ENCODE measurements at places on chromosomes 7 and 10. TPM values are rescaled to one million over a fixed set of nuclear protein-coding genes. Genes with fewer than 3 reads are reported as not detected.
A peak's percentile ranks its signal among the peaks of the same experiment; 100 is the strongest.

The CHRM2 gene
- not detected for total RNA-seq

The NANOS1 gene
- total RNA-seq, result 1.0 TPM

The FOXP2 gene
- total RNA-seq, result not detected

The SYNPO2L gene
- total RNA-seq, result not detected

The CTTNBP2 gene
- not detected for total RNA-seq

- H3K27me3 ChIP-seq, result no peaks in the 10 kb centered on the region
- no peak for DNase-seq
- H3K36me3 ChIP-seq, result no peaks in the 10 kb centered on the region
These were observed 48.4 kb downstream of the HGF start for GRCh38 chr7:81721437-81721836.

DNA sequence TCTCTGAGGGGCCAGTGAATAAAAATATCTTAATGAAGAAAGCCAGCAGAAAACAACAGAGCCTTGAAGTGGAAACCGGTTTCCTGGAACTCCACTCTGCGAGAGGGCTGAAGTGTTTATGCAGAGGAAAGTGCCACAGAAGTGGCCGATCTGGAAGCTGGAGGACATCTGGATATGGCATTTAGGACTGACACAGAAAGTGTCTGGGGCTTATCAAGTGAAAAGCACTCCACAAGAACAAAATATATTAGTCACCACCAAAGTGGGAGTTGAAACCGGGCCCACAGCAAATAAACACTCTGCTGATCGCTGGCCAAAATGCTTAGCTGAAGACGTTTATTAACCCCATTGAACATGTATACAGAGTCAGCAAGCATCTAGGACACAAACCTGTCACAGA is 7.8 kb downstream of the NOD1 start:
- H3K27me3 ChIP-seq, result no peaks in the 10 kb centered on the region
- no peak for DNase-seq
- peaks cover 25% of the 10 kb centered on the region for H3K36me3 ChIP-seq
- H3K4me3 ChIP-seq, result peak overlapping the region; percentile 27

DNA sequence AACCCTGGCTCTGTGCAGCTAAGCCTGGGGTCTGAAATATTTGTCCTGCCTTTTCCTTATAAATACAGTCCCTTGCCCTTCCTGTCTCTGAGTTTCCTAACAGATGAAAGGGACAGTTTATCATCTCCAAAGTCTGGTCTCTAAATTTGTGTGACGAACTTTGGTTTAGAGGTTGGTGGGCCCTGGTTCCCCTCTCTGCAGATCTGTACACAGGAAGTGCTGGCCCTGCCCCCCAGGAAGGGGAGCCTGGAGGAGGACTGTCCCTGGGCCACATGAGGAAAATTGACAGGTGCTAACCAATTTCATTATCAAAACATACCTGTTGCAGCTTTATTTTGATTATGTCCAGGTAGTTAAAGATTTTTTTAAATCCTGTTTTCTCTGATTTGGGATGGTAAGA is 34.5 kb downstream of the PPP2R2D start:
- no peaks in the 10 kb centered on the region for H3K27me3 ChIP-seq
- H3K27ac ChIP-seq, result no peak overlapping the region
- DNase-seq, result no peak
- H3K4me3 ChIP-seq, result no peak overlapping the region

DNA sequence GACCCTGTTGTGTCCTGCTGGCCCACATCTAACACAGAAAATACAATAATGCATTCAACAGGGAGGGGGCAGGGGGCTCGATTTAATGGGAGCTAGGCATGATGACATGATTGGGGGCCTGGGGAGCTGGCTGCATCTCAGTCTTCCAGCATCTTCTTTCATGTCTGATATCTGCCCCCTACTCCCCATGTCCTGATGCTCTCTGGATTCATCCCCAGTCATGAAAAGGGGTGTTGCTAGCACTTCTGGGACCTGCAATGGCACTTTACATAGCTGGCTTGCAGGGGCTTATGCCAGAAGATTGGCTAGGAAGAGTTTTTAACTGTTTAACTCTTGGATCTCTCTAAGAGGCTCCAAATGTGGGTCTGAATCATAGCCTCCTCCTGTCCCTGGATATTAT is 94.9 kb downstream of the AOAH start:
- no peaks in the 10 kb centered on the region for H3K4me1 ChIP-seq
- peaks cover 3% of the 10 kb centered on the region for H3K27me3 ChIP-seq
- peaks cover 2% of the 10 kb centered on the region for H3K36me3 ChIP-seq
- DNase-seq, result no peak

- H3K27ac ChIP-seq, result no peak overlapping the region
- no peaks in the 10 kb centered on the region for H3K36me3 ChIP-seq
- H3K4me3 ChIP-seq, result no peak overlapping the region
- no peaks in the 10 kb centered on the region for H3K4me1 ChIP-seq
These were observed 32.7 kb downstream of the LGI1 start for GRCh38 chr10:93790439-93790838.

DNA sequence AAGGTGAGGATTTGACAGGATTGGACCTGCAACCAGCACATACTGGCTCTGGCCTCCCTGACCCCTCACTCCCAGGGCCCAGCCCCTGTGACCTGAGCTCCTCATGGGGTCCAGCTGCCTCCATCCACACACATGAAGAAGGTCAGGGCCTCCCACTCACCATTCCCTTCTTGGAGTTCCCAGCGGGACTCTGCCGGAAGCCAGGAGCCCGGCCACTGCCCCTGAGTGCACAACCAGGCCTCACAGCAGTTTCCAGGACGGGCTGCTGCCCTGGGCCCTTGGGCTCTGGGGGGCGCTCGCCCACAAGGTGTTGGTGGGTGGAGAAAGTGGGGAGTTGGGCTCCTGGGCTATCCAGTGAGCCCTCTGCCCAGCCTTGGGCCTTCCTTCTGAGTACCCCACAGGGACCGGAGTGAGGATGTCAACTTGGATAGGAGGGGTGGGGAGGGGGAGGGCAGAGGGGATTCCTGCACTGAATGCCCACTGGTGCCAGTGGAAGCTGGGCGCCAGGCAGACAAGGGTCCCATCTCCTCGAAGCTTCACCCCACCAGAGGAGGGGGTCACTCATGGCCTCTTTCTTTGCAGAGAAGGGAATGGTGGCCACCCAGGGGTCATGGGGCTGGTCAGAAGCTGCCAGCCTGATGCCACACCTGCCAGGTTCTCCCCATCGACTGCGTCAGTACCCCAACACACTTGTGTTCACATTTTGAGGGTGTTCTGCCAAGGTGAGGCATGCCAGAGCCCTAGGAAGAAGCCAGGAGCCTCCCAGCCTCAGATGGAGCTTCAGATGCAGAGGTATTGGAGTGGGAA is 115.3 kb downstream of the PTPN20 start:
- H3K4me3 ChIP-seq, result no peak overlapping the region
- H3K27me3 ChIP-seq, result peaks cover 3% of the 10 kb centered on the region
- no peaks in the 10 kb centered on the region for H3K4me1 ChIP-seq
- DNase-seq, result no peak

DNA sequence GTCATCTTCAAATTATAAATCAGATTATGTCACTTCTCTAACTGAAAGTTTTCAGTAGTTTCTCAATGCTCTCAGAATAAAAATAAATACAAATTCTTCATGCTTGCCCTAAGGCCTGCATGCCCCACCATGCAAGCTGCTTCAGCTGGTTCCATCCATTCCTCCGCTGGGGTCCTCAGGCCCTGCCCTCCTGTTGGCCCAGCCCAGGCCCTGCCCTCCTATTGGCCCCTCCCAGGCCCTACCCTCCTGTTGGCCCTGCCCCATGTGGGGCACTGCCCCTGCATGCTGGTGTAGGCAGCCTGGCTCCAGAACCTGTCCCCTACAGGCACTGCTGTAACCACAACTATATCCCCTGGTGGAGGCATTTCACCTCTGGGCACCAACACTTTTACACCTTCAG is 109.3 kb upstream of the TCERG1L start:
- H3K4me3 ChIP-seq, result no peak overlapping the region
- H3K4me1 ChIP-seq, result no peaks in the 10 kb centered on the region
- no peaks in the 10 kb centered on the region for H3K36me3 ChIP-seq
- DNase-seq, result no peak
- no peak overlapping the region for H3K27ac ChIP-seq

- peaks cover 2% of the 10 kb centered on the region for H3K27me3 ChIP-seq
- DNase-seq, result no peak
- no peak overlapping the region for H3K4me3 ChIP-seq
- no peaks in the 10 kb centered on the region for H3K4me1 ChIP-seq
These were observed 64.8 kb downstream of the ITGB8 start for GRCh38 chr7:20395511-20395910.

- no peaks in the 10 kb centered on the region for H3K4me1 ChIP-seq
- peaks cover 10% of the 10 kb centered on the region for H3K36me3 ChIP-seq
- H3K27me3 ChIP-seq, result peaks cover 10% of the 10 kb centered on the region
- H3K27ac ChIP-seq, result no peak overlapping the region
- DNase-seq, result no peak
These were observed 36.6 kb downstream of the ERCC6 start for GRCh38 chr10:49502358-49502757.

- H3K27ac ChIP-seq, result no peak overlapping the region
- peaks cover 2% of the 10 kb centered on the region for H3K27me3 ChIP-seq
- H3K4me1 ChIP-seq, result no peaks in the 10 kb centered on the region
- no peaks in the 10 kb centered on the region for H3K36me3 ChIP-seq
- no peak for DNase-seq
These were observed 95.0 kb downstream of the GRB10 start for GRCh38 chr7:50687575-50688225.
